ENCODE measurements at places on chromosomes 1 and 21.

GRCh38 chr1:40143891-40144575 lies 17.2 kb upstream of the RLF start:
- DNase-seq = peak; percentile 82

GRCh38 chr1:51063121-51063520 lies 38.9 kb upstream of the C1orf185 start:
- no peak for DNase-seq

DNA sequence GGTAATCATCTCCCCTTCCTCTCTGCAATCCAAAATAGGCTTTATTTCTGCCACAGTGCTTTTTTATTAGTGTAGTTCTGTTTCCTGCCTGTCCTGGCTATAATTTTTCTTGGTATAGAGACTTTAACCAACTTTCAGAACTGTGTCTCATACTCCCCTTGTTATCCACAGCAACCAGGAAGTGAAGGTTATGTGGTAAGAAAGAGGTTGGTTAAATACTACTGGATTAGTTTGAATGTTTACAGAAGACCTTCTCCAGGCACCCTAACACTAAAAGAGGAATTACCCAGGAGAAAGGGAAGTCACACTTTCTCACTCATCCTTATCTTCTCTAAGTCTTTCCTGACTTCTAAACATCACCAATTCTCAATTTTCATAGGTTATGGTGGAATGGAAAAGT lies 17.8 kb upstream of the TNFSF4 start:
- no peak for DNase-seq

- peak; percentile 41 for DNase-seq
Observed at GRCh38 chr1:51293898-51294515, 36.4 kb downstream of the TTC39A start.

DNA sequence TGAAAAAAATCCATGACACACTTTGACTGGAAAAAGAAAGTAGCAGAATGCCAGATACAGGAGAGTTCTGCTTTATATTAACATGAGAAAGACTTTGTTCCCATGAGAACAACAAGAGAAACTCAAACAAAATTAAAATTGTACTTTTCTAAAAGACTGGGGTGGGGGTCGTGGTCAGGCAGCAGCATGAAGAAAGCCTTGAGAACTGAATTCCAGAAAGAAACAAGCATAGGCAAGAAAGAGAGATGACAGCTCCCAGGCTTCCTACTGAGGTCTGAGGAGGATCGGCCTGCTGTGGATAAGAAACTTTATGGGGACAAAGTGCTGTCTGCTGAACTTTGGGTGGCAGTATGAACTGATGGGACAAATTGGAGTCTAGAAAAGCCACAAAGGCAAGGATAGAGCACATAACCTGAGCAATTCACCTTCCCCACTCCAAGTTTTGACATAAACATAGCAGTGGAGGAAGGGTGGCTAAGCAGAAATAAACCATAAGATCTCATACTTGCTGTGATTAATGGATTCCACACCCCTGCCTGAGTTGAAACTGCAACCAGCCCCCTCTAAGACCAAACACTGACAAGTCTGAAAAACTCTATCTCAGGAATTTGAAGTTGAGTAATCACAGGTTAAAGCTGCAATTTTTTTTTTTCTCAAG lies 43.7 kb downstream of the COL6A1 start:
- no peak for DNase-seq
